ENCODE measurements at places on chromosomes 7 and 10.

- no peak for DNase-seq
Observed at GRCh38 chr7:34109936-34110780, 204.8 kb downstream of the BMPER start.

DNA sequence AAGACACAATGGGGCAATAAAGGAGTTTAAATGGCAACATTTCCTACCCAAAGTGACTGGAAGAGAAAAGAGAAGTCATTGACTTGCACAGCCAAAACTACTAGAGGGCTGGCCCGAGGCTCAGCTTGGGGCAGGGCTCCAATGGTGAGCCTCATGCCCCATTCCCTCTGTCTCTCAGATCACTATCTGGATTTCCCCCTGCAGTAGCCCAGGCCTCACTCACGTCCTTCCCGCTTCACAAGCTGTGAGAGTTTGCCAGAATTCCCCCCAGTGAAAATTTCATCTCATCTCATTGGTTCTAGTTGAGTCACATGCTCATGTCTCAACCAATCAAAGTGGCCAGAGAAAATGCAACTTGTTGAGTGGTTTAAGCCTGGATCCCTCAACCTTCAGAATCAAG lies 181.3 kb downstream of the WDR11 start:
- DNase-seq = no peak

- no peak for DNase-seq
Observed at GRCh38 chr10:99344715-99345114, 15.6 kb downstream of the CNNM1 start.

- DNase-seq = no peak
Observed at GRCh38 chr10:66259836-66260235, 666.0 kb upstream of the LRRTM3 start.

DNA sequence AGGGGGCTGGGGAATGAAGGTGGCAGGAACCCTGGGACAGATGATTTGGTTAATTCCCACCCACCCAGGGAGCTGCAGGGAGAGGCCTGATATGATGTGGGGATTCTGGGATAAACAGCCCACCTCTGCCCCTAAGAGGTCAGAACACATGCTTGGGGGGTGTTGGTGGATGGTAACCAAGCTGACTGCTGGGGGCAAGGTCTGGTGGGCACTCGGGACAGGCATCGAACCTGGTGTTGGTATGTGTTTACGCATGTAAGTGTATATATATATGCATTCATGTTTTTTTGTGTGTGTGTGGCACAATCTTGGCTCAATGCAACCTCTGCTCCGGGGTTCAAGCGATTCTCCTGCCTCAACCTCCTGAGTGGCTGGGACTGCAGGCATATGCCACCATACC lies 80.7 kb upstream of the TMEM248 start:
- no peak for DNase-seq

DNA sequence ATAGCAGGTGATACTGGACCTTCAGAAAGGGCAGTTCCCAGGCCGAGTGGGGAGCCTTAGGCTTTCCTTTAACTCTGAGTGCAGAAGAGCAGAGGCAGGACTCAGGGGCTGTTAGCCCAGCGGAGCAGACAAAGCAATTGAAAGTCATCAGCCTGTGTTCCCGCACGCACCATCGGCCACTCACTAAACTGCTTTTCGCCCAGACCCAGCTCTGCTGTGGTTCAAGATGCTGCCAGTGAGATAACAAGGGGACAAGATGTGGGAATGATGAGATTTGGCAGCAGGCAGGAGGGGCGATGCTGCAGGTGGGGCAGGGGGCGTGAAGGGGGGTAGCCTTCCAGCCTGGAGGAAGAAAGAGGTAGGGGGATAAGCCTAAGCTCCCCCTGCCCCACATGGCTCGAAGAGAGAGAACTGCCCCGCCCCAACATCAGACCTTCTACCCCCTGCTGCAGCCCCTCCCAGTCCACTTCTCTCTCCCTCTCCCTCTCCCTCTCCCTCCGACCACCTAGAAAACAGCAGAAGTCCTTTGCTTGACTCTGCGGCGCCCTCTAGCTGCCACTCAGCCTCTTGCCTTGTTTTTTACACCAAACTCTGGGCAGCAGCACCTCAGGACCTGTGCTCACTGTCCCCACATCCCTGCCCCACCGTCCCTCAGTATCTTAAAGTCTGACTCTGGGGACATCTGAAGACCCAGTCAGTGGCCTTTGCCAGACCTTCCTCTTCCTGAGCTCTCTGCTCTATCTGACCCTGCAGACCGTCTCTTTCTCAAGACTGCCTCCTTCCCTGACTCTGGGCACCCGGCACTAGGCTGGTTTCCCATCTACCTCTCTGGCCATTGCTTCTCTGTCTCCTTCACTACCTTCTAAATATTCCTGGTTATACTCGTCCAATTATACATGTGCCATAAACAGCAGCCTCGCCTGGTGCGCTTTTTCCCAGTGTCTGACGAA lies 110.5 kb downstream of the C10orf105 start:
- DNase-seq = peak; percentile 66

GRCh38 chr10:48606530-48607355 lies 1.9 kb upstream of the ARHGAP22 start:
- no peak for DNase-seq

DNA sequence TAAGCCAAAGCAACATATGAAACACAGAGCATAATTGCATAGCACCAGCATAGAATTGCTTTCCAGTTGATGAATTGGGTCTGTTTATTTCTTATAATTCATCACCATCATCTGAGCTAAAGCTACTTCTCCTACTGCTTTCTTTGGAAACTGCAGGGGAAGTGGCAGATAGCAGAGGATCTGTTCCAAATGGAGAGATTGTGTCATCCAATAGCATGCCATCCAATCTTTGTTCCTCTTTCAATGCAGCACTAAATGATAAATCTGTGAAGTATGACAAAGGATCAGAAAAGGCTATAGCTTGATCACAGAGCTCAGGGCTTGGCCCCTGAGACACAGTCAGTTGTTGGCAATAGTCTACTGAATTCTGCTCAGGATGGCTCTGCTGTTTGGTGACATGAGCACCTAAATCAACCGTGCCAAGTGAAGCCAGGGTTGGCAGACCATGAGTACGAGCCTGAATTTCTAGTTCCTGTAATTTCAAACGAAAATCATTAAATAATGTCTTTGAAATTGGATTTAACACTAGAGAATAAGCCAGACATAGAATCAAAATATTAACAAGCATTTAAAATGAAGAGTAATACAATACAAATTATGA lies 90.0 kb downstream of the TFEC start:
- no peak for DNase-seq

DNA sequence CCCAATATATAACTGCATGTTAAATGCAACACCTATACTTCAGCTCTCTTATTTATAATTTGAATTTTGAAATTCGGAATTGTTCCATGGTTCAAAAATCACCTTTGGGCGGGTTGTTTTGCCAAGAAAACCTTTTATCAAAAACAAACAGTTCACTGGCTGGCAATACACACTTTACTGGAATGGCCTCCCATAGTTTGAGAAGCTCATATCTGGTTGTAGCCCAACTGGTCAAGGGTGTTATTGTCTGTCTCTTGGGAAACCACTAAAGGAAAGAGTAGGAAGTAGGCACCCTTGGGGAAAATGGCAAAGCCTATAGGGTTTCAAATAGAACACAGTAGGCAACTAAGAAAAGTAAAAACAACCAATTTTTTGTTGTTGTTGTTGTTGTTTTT lies 117.9 kb downstream of the HIPK2 start:
- no peak for DNase-seq

GRCh38 chr10:22720667-22721066 lies 6.3 kb upstream of the PIP4K2A start:
- DNase-seq = no peak

DNA sequence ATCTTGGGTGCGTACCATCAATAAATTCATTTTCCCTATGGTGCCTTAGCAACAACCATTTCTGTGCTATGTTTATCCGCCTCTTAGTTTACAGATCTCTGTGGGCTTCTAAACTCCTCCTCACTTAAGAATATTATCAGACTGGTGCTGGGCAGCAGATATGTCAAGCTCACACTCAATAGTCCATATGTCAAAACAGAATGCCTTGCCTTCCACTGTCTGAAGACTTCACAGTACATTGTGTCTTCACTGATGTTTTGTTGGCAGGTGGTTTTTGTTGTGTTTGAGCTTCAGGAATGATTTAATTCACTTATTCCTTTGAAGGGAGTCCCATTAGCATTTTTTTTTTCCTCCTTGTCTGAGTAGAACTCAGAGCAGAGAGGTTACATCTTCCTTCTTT lies 419.6 kb downstream of the DNAJB9 start:
- DNase-seq = no peak

- DNase-seq = peak; percentile 23
Observed at GRCh38 chr10:31320550-31321211, 1.7 kb downstream of the ZEB1 start.

- DNase-seq = no peak
Observed at GRCh38 chr10:128499956-128500355, 373.7 kb upstream of the MKI67 start.

DNA sequence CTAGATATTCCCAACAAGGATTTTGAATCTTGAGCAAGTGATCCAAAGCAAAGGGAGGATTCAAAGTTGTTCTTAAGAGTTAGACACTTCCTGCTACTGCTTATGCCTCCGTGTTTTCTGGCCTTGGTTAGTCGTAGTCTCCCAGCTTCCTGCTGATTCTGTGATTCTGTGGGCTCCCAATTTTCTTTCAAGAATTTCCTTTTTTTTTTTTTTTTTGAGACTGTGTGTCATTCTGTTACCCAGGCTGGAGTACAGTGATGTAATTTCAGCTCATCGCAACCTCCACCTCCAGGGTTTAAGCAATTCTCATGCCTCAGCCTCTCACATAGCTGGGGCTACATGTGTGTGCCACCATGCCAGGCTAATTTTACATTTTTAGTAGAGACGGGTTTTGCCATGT lies 4.4 kb upstream of the ITGB8 start:
- no peak for DNase-seq

Measured in hematopoietic multipotent progenitor cell treated with erythropoietin and hydrocortisone succinate and interleukin-3 and kit ligand, for 8 days (in vitro differentiated cells).